Hematopoietic multipotent progenitor cell (in vitro differentiated cells): ENCODE measurements at places on chromosomes 2 and 18.

GRCh38 chr2:142190805-142191204 is 60.0 kb upstream of the LRP1B start:
- no peak for DNase-seq

- DNase-seq, result no peak
Measured at GRCh38 chr18:58093311-58093803, 49.3 kb downstream of the NEDD4L start.

GRCh38 chr2:111042772-111043771 is 77.6 kb upstream of the BCL2L11 start:
- no peak for DNase-seq

- no peak for DNase-seq
Measured at GRCh38 chr2:84085562-84085961, 373.5 kb downstream of the SUCLG1 start.

- DNase-seq, result peak; percentile 61
Measured at GRCh38 chr2:217790195-217790594, 212.6 kb downstream of the TNS1 start.

GRCh38 chr2:160628811-160629210 is 135.2 kb upstream of the RBMS1 start:
- DNase-seq, result no peak

DNA sequence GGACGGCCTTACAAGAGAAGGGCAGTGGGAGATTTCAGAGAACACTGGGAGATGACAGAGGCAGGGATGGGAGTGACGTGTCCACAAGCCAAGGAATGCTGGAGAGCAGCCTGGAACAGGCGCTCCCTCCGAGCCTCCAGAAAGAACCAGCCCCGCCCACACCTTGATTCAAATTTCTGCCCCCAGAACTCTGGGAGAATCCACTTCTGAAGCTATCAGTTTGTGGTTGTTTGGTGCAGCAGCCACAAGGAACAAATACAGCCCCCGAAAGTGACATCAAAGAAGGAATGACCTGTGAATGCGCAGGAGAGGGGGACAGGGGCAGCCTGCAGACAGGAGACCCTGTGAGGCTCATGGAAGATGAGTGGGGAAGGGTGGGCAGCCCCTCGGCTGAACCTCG is 67.3 kb downstream of the TWIST2 start:
- no peak for DNase-seq

DNA sequence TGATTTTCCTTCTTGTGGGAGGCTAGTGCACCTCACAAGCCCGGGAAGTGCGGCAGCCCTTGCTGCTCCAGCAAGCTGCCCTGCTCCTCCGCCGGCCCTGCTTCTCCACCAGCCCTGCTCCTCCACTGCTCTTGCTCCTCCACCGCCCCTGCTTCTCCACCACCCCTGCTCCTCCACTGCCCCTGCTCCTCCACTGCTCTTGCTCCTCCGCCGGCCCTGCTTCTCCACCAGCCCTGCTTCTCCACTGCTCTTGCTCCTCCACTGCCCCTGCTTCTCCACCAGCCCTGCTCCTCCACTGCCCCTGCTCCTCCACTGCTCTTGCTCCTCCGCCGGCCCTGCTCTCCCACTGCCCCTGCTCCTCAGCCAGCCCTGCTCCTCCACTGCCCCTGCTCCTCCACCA is 95.6 kb downstream of the NDUFA10 start:
- no peak for DNase-seq

GRCh38 chr2:143952536-143952935 is 567.4 kb downstream of the ZEB2 start:
- no peak for DNase-seq

- DNase-seq, result no peak
Measured at GRCh38 chr2:189151906-189152305, 27.7 kb downstream of the COL5A2 start.

- no peak for DNase-seq
Measured at GRCh38 chr2:47078541-47079482, 76.3 kb downstream of the STPG4 start.

GRCh38 chr18:46574743-46575115 is 82.3 kb downstream of the LOXHD1 start:
- DNase-seq, result no peak

DNA sequence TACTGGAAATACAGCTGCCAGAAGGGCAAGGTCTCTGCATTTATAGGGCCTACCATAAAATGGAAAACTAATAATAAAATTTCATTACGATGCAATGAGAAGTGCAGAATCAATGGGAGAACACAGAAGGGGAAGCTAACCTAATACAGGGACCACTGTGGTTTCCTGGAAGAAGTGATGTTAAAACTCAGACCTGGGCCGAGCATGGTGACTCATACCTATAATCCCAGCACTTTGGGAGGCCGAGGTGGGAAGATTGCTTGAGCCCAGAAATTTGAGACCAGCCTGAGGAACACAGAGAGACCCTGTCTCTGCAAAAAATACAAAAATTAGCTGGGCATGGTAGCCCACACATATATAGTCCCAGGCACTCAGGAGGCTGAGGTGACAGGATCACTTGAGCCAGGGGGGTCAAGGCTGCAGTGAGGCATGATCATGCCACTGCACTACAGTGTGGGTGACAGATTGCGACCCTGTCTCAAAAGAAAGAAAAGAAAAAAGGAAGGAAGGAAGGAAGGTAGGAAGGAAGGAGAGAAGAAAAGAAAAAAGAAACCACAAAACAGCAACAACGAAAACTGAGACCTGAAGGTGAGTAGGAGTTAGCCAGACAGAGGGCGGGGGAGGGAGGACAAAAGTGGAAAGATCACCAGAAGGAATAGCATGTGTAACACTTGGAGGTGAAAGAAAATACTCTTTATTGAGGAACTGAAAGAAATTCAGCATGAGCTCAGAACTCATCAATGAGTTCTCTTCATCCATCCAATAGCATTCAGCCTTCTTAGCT is 58.3 kb upstream of the DTNA start:
- DNase-seq, result peak; percentile 22

GRCh38 chr2:145036421-145037011 is 516.6 kb upstream of the ZEB2 start:
- DNase-seq, result no peak

GRCh38 chr2:238313991-238314350 is 6.3 kb upstream of the TRAF3IP1 start:
- DNase-seq, result no peak

DNA sequence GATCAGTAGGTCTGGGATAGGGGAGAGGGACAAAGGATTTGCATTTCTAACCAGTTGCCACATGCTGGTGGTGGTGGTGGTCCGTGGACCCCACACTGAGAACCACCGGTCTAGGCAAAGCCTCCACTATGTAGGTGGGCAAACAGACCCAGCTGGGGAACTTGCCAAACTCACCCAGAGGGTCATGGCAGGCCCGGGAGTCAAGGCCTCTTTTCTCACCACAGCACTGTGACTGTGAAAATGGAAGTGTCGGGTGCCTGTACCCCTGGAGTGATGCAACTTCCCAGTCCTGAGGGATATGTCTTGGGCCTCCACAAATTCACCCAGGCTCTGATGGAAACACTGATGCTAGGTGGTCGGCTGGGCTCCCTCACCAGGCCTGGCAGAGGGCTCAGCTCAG is 101.2 kb upstream of the SMAD2 start:
- no peak for DNase-seq

- DNase-seq, result no peak
Measured at GRCh38 chr18:50573679-50574078, 13.8 kb downstream of the MAPK4 start.

- no peak for DNase-seq
Measured at GRCh38 chr2:128290356-128290755, 28.3 kb downstream of the HS6ST1 start.

DNA sequence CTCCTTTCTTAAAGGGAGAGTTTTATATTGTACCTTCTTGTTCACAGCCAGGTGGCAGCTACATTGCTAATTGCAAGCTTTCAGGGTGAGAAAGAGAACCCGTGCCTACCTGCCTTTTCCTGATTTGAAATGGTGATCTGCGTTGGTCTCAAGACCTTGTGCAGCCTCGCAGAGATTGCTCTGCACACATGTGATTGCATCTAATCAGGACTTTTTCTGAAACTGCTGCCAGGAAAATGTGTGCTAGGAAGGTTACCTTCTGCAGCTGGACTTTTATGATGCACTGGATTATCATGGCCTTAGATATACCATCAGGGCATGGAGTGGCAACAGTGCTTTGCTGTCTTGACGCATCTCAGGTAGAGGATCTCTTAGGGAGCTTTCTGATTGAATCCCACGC is 45.1 kb downstream of the AGAP1 start:
- DNase-seq, result no peak

DNA sequence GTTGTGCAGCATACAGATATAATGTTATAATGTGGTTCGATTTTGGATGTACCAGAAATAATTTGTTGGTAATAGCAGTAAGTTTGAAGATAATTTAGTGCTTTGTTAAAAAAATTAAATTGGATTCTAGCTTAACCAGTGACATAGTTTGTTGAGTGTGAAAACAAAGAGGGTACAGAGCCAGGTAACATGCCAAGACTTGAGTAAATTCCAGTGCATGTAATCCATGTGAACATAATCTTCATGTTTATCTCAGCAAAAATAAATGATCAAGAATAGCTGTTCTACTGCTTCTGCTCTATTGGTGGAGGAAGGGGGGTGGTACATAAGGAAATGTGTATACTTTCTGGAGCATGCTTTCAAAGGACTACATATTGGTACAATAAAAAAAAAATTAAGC is 165.8 kb downstream of the DNAH7 start:
- DNase-seq, result no peak

DNA sequence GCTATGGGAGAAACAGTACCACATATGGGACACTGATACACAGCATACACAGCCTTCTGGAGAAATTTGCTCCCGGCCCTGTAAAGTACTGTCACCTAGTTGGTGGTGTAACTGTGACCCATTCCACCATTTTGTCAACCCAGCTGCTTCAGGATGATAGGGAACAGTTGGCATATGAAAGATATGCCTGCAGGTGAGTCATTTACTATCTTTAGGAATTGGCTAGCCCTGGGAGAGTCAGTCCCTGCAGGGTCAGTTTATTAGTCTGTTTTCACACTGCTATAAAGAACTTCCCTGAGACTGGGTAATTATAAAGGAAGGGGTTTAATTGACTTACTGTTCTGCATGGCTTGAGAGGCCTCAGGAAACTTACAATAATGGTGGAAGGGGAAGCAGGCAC is 30.0 kb upstream of the PTPRM start:
- no peak for DNase-seq

- DNase-seq, result peak; percentile 75
Measured at GRCh38 chr2:63861220-63861822, 19.6 kb downstream of the UGP2 start.

GRCh38 chr2:111905990-111906735 is 7.8 kb downstream of the MERTK start:
- no peak for DNase-seq

GRCh38 chr2:12287220-12287751 is 429.4 kb upstream of the TRIB2 start:
- DNase-seq, result no peak

GRCh38 chr2:45930396-45930792 is 278.9 kb downstream of the PRKCE start:
- DNase-seq, result no peak

- no peak for DNase-seq
Measured at GRCh38 chr2:146917431-146918042, 927.3 kb upstream of the ACVR2A start.

DNA sequence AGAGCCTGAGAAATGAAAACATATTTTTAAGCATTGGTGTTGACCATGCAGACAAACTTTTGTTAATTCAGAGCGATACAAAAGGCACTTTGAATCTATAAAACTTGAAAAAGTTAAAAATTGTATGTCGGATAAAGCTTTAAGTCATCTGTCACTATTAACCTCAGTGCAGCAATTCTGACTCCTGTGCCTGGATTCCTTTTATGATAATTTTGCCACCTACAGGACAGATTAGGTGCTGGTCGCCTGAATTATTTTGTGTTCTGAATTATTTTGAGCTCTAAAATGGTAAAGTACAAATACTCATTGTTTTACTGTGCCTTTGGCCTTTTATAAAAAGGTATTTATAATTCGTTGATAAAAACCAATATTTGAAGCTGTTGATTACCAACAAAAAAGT is 19.4 kb upstream of the RNF138 start:
- DNase-seq, result peak; percentile 75

GRCh38 chr2:45191976-45192375 is 182.7 kb upstream of the SIX2 start:
- no peak for DNase-seq

GRCh38 chr2:133369901-133370658 is 198.2 kb downstream of the NCKAP5 start:
- DNase-seq, result no peak

DNA sequence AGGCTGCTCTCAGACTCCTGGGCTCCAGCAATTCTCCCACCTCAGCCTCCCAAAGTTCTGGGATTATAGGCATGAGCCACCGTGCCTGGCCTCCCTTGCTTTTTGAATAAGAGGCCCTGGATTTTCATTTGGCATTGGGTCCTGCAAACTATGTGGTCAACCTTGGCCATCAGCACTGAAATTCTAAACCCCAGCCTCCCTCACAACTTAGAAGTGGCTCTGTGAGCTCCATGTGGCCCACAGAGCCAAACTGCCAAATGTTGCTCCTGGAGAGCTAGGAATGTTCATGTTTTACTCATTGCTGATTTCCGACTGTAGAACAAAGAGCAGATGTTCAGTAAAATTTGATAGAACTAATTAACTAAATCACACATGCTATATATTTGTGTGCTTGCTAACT is 210.6 kb upstream of the AGAP1 start:
- DNase-seq, result no peak

DNA sequence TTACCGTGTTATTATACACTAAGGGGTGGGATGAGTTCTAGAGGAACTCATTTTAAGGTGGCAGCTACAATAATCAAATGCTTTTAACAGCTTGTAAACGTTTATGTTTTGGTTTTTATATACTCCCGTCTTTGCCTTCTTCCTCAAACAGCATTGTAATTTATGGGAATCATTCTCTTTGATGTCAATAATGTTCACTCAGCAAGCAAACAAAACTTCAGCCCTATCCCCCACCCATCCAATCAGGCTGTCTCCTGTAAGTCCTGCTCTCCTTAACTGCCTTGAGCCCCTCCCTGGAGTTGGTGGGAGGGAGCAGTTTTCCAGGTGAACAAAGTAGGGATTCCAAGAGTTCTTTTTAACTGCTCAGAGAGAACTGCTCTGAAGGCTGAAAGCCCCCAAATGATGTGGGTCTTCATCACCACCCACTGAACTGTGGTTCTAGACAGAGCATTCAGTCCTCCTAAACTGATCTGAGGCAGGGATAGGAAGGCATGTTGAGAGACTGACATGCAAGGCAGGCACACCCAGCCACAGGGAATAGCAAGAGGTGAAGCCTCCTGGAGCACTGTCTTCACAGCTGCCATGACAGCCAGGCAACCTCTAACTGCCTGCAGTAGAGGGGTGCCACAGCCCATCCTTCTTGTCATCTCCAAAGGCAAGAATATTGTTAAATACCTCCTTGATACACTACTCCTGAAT is 17.5 kb downstream of the MYO5B start:
- DNase-seq, result no peak

GRCh38 chr2:27303093-27304025 is 4.9 kb downstream of the UCN start:
- peak; percentile 72 for DNase-seq

DNA sequence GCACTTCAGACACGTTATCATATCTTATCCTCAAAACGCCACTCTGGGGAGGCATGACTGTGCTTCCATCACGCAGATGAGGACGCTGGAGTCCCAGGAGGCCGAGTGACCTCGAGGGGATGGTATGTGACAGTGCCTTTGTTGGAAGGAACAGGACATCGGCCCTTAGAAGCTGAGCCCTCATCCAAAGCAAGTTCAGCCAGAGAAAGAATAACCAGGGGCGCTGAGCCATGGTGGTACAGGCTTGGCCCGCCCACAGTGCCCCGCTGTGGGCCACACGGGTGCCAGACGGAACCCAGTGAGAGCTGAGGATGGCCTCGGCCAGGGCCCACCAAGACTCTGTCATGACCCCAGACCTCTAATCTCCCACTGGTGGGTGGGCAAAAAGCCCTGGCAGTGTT is 31.3 kb downstream of the HS1BP3 start:
- DNase-seq, result no peak
